Bronchial smooth muscle cell (primary cell): ENCODE measurements at places on chromosomes 6 and 20. TPM values are rescaled to one million over a fixed set of nuclear protein-coding genes. Genes with fewer than 3 reads are reported as not detected.

TMEM30A gene
- 120 and 194 TPM in 2 replicates for total RNA-seq

FAM209B gene
- 0.34 TPM in 1 of 2 replicates, not detected in the other for total RNA-seq

HLA-DRB1 gene
- total RNA-seq: 0.16 TPM in 1 of 2 replicates, not detected in the other

DTNBP1 gene
- total RNA-seq: 8.2 and 10.3 TPM in 2 replicates

COL11A2 gene
- 0.16 and 0.17 TPM in 2 replicates for total RNA-seq

PI3 gene
- not detected in 2 replicates for total RNA-seq

ARMC2 gene
- total RNA-seq: 1.6 and 2.7 TPM in 2 replicates

EYA4 gene
- 13.1 and 37.7 TPM in 2 replicates for total RNA-seq

CLPSL2 gene
- not detected in 2 replicates for total RNA-seq

SOBP gene
- 3.9 and 6.3 TPM in 2 replicates for total RNA-seq

ADTRP gene
- total RNA-seq: 2.2 and 3.0 TPM in 2 replicates

HEY2 gene
- not detected in 2 replicates for total RNA-seq

UBE2C gene
- total RNA-seq: 1.9 and 3.9 TPM in 2 replicates

TREM1 gene
- total RNA-seq: 0.16 TPM in 1 of 2 replicates, not detected in the other

SLC22A16 gene
- not detected in 2 replicates for total RNA-seq

OOEP gene
- not detected in 2 replicates for total RNA-seq

GMPR gene
- 4.4 and 5.8 TPM in 2 replicates for total RNA-seq

MYB gene
- total RNA-seq: under 0.01 and 0.17 TPM in 2 replicates

BHLHE23 gene
- total RNA-seq: not detected in 2 replicates

PAK5 gene
- not detected in 2 replicates for total RNA-seq

BTN1A1 gene
- under 0.01 TPM in 1 of 2 replicates, not detected in the other for total RNA-seq

PSORS1C1 gene
- total RNA-seq: 1.4 and 2.8 TPM in 2 replicates

GNAS-AS1 gene
- 0.43 and 0.95 TPM in 2 replicates for total RNA-seq

NKAIN4 gene
- not detected in 2 replicates for total RNA-seq

CLDN20 gene
- not detected in 2 replicates for total RNA-seq

SCUBE3 gene
- 2.4 and 2.8 TPM in 2 replicates for total RNA-seq

KIF13A gene
- 56.8 and 61.3 TPM in 2 replicates for total RNA-seq

CTNNBL1 gene
- total RNA-seq: 29.5 and 30.7 TPM in 2 replicates

C20orf141 gene
- 0.32 TPM in 1 of 2 replicates, not detected in the other for total RNA-seq

MEP1A gene
- not detected in 2 replicates for total RNA-seq

HUS1B gene
- 0.43 and 0.79 TPM in 2 replicates for total RNA-seq

SNAI1 gene
- 0.09 and 0.47 TPM in 2 replicates for total RNA-seq

BIRC7 gene
- 0.32 TPM in 1 of 2 replicates, not detected in the other for total RNA-seq

MATN4 gene
- 0.17 TPM in 1 of 2 replicates, not detected in the other for total RNA-seq

CLIC5 gene
- not detected in 2 replicates for total RNA-seq

FABP7 gene
- not detected in 2 replicates for total RNA-seq

ABHD16A gene
- 54.5 and 96.4 TPM in 2 replicates for total RNA-seq

PROKR2 gene
- total RNA-seq: not detected in 2 replicates

OR2J3 gene
- not detected in 2 replicates for total RNA-seq
